ENCODE measurements at places on chromosomes 1 and 21. TPM values are rescaled to one million over a fixed set of nuclear protein-coding genes. Genes with fewer than 3 reads are reported as not detected.

DNA sequence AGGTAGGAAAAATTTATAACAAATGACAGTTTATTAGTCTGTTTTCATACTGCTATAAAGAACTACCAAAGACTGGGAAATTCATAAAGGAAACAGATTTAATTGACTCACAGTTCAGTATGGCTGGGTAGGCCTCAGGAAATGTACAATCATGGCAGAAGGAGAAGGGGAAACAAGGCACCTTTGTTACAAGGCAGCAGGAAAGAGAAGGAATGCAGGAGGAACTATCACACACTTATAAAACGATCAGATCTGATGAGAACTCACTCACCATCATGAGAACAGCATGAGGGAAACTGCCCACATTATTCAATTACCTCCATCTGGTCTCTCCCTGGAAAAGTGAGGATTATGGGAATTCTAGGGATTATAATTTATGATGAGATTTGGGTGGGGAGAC is 61.3 kb downstream of the ASB17 start:
- no peak for DNase-seq

GRCh38 chr1:160446945-160447600 is 46.7 kb downstream of the VANGL2 start:
- DNase-seq = no peak

DNA sequence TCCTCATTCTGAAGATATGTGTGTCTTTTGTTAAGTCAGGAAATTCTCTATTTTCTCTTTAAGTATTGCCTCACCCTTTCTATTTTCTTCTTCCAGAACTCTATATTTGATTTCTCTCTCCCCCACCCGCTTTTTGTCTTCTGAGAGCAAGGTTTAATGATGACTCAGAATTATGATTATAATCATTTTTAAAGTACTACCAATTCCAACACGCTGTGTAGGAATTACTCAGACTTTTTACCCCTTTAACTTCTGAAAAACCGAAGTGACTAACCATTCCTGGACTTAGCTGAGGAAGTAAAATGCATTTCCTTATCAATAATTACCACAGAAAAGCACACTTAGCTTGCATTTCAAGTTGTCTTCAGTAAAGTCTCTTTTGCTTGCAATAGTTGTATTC is 20.8 kb upstream of the SCYL3 start:
- DNase-seq = no peak

Gene PGBD5
- total RNA-seq = not detected

Gene DYNLT5
- not detected for total RNA-seq

- DNase-seq = peak; percentile 52
Observed at GRCh38 chr1:31013187-31013864, 52.2 kb downstream of the PUM1 start.

- no peak for DNase-seq
Observed at GRCh38 chr1:64484651-64485050, 14.7 kb downstream of the CACHD1 start.

DNA sequence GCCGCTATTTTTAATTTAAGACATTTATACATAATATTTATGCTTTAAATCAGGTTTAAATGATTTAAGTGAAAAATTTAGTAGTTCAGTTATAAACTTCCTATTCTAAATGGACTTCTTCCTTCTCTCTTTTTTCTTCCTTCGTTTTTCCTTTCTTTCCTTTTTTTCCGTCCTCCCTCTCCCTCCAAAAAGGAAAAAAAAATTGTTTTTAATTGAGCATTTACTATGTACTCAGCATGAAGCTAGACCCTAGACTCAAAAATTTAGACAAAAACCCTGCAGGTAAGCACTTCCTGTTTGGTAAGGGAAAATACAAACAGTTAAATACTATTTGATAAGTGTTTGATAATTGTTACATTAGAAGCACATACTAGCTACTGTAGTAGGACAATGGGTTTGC is 2.6 kb upstream of the TM2D1 start:
- no peak for DNase-seq

- no peak for DNase-seq
Observed at GRCh38 chr21:36549470-36549869, 69.5 kb upstream of the CLDN14 start.

GRCh38 chr1:241640867-241641622 is 876 bp upstream of the CHML start:
- DNase-seq = peak; percentile 92

Gene MIXL1
- total RNA-seq = 20.8 TPM

GRCh38 chr1:14543191-14543840 is 55.2 kb upstream of the KAZN start:
- no peak for DNase-seq

Gene IFNLR1
- total RNA-seq = 18.1 TPM

DNA sequence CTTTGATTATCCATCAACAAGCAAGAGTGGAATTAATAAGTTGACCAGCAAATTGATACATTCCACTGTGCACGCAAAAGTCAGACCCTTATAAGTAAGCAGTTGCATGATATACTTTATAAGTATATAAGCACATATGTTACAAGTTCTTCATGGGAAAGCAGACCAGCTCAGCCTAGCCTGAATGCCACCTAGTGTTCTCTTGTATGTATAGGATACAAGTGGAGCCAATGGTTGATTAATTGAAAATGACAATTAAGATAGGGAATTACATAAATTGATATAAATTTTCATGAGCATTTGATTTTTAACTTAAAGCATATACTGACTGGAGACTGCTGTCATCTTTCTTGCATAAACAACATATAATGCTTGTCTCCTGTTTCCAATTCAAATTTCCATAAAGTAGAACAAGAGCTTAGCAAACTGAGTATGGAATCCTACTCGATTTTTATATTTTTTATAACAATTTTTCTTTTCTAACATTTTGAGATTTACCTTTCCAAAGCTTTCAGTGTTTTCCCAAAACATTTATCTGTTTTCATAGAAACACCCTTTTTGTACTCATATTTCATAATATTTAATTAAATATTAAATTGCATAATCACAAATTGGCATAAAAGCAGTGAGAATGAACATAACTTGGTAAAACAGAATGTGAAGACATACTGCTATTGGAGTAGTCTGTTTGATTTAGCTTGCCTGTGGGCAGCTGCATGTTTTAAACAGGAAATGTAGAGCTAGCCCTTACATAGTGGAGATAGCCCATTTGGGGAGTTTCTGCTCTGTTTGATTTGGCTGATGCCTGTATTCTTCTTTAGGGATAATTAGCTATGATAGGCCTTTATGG is 62.8 kb downstream of the MAGI3 start:
- DNase-seq = peak; percentile 70

GRCh38 chr1:30735668-30736498 is 12.5 kb upstream of the MATN1 start:
- no peak for DNase-seq

DNA sequence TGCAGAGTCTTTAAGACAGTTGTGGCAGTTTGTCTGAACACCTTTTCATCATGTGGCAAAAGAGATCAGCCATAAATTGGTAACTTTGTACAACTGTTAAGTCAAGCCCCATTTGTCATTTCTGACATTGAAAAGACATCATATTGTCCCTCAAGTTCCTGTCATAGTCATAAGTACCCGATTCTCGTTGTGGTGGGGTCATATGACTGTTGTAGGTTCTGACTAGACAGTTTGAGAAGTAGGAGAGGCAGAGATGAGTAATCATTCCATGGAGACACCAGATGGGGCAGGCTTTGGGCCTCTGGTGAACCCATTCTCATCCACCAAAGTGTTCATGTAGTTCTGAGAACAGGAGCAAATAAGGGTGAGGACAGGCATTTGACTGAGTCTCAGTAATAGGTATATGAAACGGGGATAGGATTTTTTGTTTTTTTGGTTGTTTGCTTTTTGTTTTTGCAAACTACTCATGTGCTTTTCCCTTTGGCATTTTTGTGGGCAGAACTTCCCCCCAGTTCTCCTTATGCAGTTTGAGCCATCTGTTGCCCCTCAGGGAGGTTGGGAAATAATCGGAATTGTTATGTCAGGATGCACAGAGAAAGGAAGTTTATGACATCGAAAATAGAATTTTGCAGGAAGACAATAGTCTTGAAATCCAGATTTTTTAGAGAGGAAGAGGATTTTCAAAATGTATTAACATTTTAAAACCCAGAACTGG is 86.9 kb upstream of the KCNE2 start:
- no peak for DNase-seq

Data from Karpas-422 (cell line).